ENCODE measurements at places on chromosomes 3 and 15. TPM values are rescaled to one million over a fixed set of nuclear protein-coding genes. Genes with fewer than 3 reads are reported as not detected.

- DNase-seq: no peak
Measured at GRCh38 chr15:26890451-26890850, 23.6 kb downstream of the GABRA5 start.

- DNase-seq: no peak
Measured at GRCh38 chr3:25040748-25041147, 387.3 kb upstream of the RARB start.

- no peak for DNase-seq
Measured at GRCh38 chr3:128399221-128399915, 67.3 kb downstream of the DNAJB8 start.

GRCh38 chr3:192929755-192930547 is 12.3 kb upstream of the MB21D2 start:
- no peak for DNase-seq

DNA sequence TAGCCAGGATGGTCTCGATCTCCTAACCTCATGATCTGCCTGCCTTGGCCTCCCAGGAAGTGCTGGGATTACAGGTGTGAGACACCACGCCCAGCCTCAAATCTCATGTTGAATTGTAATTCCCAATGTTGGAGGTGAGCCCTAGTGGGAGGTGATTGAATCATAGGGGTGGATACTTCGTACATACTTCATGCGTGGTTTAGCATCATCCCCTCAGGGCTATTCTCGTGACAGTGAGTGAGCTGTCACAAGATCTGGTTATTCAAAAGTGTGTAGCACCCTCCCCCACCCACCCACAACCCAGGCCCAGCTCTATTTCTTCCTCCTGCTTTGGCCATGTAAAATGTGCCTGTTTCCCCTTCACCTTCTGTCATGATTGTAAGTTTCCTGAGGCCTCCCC is 236.9 kb upstream of the IL12A start:
- DNase-seq: no peak

GRCh38 chr3:117586161-117586560 is 876.6 kb downstream of the TUSC7 start:
- DNase-seq: no peak

GRCh38 chr3:108153451-108153981 is 62.7 kb upstream of the CD47 start:
- no peak for DNase-seq

- DNase-seq: no peak
Measured at GRCh38 chr3:70000028-70000410, 486 bp downstream of the SAMMSON start.

GRCh38 chr3:184175506-184175905 is 851 bp downstream of the AP2M1 start:
- DNase-seq: no peak

- no peak for DNase-seq
Measured at GRCh38 chr3:135736740-135737139, 228.8 kb upstream of the PPP2R3A start.

DNA sequence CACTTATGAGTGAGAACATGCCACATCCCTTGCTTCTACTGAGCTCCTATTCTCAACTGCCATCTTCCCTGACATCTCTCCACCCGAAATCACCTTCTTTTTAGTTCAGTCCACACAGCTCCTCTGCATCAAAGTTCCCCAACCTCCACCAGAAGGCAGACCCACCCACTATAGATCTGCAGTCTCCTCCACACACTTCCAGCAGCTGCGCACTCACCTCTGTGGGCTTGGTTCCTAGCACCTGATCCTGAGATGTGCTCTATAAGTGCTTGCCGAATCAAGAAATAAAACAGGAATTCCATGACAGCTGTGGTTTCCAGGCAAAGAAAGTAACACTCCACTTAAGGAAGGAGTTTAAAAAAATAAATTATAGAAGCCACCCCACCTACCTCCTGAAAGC is 85.4 kb downstream of the TRANK1 start:
- DNase-seq: no peak

- DNase-seq: no peak
Measured at GRCh38 chr15:37695719-37696118, 238.7 kb upstream of the TMCO5A start.

The STRIT1 gene
- total RNA-seq: not detected

The C3orf20 gene
- total RNA-seq: not detected

The DUOX2 gene
- 0.08 TPM for total RNA-seq

The FAM219B gene
- total RNA-seq: 70.4 TPM

The SKOR1 gene
- total RNA-seq: 0.42 TPM

The KNG1 gene
- not detected for total RNA-seq

The GUCA1C gene
- not detected for total RNA-seq

The SAXO2 gene
- total RNA-seq: 2.0 TPM

The GHSR gene
- not detected for total RNA-seq

The LMAN1L gene
- not detected for total RNA-seq

The VIPR1 gene
- total RNA-seq: 9.2 TPM
